ENCODE measurements at places on chromosomes 6 and 20.

DNA sequence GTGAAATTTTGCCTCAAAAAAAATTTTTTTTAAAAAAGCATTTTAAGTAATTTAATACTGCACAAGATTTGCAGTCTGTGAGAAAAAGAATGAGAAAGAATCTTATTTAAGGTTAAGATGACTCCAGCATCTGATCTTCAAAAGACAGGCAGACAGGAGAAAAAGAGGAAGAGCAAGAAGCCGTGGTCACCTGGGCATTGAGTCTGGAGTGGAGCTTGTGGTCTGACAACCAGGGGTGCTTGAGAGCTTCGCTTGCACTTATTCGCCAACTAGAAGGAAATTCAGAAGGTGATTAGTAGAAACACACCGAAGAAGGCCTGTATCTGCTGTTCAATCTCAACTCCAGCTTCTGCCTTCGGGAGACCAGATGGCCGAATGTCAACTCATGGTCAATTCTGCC lies 75.9 kb downstream of the MYLK4 start:
- DNase-seq: no peak

DNA sequence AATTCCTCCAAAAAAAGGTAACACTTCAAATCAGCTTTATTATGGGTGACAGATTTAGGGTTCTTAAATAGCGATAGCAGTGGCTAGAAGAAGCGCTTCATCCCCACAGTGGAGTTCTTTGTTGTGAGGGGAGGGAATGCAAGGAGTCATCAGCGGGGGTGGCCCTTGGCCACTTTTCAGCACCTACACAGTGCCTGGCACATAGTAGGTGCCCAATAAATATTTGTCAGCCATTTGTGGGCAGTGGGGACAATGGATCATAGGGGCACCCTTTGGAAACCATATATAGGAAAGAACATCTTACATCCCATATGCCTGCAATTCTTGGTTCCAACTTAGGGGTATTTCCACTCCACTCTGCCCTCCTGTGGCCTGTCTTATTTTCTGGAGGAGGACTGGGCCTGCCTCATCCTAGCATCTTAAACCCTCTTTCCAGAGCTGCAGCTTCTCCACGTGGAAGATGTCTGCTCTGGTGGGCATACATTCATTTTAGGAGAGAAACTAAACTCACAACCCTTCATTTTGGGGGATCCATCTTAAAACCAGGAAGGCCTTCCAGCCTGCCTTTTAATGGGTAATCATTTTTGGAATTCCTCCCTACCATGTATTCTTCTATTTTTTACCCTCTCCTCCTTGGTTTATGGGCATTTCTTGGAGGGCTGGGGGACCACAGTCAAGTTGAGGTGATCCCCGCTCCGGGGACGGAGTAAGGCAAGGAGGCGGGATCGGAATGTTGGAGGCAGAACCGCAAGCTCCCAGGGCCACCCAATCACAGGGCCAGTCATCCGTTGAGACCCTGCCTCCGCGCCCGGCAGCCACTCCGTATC lies 2.6 kb upstream of the GPSM3 start:
- DNase-seq: no peak

GRCh38 chr6:72505446-72505845 lies 116.4 kb upstream of the KCNQ5 start:
- no peak for DNase-seq

DNA sequence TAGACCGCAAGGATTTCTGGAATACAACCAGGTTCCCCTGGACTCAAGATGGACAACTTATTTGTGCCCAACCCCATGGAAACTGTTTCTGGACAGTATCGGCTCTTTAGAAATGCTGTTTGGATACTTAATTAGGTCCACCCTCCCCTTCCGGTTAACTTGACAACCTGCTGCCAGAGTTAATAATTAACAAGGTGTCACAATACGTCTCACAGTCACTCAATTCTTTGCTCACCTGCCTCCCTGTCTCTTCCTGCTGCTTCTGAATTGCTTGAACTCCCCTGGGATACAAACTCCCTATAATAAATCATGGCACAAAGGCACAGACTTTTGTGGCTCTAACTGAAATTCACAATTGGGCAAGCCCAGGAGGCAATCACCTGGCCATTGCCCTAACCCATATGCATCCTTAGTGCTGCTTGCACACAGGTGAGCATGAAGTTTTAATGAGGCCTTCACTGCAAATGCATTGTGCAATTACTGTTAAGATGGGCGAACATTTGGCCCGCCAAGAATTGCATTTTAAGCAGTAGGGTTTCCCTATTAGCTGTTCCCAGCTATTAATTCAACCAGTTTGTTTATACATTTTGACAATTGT lies 504.4 kb upstream of the NOX3 start:
- DNase-seq: no peak

Data from brain pericyte (primary cell).